Caki2 (cell line): ENCODE measurements at places on chromosomes 12 and 14. TPM values are rescaled to one million over a fixed set of nuclear protein-coding genes. Genes with fewer than 3 reads are reported as not detected.

CCDC184 gene
- not detected in 2 replicates for total RNA-seq

OAS3 gene
- 11.4 and 19.1 TPM in 2 replicates for total RNA-seq

MMP14 gene
- total RNA-seq, result not detected in 2 replicates

ST8SIA1 gene
- not detected in 2 replicates for total RNA-seq

METTL3 gene
- total RNA-seq, result 24.9 and 57.2 TPM in 2 replicates

DNA sequence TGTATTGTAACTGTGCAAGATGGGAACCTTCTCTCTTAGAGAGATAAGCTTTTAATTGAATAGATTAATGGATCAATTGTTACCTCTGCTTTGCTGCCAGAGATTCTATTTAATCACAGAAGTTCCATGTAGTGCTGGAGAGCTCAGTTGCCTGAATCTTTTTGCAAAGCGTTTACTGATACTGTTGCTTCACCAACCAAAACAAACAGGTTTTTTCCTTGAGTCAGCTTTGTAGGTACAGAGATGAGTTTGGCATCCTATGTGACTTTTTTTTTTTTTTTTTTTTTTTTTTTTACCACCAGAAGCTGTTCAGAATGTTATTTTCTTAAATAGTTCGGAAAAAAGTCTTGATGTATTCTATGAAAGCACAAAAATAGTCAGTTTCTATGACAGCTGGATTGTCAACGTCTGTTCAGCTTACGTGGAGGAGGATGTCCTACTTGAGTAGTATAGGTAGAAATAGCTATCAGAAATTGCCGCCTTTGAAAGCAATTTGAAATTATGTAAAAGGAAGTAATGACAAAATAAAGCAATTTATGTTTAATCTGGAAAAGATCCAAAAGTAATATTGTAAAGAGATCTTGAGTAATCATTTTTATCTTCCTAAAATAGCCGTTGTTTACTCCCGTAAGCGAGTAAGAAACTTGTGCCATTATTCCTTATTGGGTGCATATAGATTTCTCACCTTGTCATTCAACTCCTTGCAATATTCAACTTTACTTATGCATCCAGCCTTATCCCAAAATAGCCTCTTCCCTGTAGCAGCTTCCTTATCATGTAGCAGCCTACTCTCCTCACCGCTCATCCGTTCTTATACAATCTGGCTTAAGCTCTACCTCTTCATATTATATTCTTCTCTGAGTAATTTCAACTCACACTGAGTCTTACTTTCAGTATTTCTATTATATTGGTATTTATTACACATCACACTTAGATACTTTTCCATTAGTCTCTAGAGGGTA, 5.2 kb downstream of the LRRK2 start:
- DNase-seq, result no peak

DNA sequence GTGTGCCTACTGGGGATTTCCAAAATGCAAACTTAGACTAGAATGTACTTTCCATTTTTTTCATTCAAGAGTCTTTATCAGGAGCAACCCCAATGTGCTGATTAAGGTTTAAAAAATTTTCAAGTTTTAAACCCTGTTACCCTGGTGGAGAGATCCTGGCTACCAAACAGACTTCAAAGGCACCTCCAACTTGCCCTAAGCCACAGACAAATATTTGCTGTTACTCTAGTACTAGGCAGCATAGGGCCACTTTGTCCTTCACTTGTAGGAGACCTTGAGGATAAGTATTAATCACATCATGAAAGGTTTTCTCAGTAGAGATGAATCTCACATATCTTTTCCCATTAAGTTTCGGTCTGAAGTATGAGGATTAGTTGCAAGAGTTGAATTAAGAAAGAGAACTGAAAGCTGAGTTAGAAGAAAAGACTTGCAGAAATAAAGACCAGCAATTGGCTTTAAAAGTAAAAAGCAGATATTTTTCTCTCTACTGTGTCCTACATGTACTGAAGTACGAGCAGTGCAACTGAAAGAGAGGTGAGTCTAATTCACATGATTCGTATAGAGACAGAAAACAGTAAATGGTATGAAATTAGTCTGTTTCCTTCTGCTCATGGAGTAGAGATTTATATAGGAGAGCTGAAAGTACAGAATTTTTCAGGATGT, 28.3 kb downstream of the NTN4 start:
- no peak for DNase-seq

GRCh38 chr12:132529156-132529839, 39.3 kb downstream of the FBRSL1 start:
- DNase-seq, result no peak

GRCh38 chr14:74922752-74923401, at the start of gene RPS6KL1:
Gene RPS6KL1, minus strand, starts transcription at chr14:74923260. Its CDS starts 1,719 bp downstream, at chr14:74921541.
- DNase-seq, result peak; percentile 56

DNA sequence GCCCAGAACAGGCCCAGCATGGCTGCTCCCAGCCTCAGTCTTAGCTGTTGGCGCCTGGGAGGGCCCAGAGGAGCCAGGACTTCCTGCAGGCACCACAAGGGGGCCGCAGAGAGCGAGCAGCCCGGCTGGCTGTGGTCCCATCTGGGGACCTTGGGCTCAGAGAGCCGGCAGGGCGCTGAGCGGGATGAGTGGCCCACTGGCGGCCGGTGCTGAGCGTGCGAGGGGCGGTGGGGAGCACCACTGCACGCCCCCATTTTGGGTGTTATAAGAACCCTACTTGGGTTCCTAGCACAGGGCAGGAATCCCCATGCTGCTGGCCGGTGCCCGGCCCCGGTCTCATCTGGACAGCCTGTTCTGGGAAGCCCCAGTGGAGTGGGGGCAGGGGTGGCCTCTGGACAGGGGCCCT, 25.9 kb upstream of the CRIP2 start:
- DNase-seq, result no peak

DNA sequence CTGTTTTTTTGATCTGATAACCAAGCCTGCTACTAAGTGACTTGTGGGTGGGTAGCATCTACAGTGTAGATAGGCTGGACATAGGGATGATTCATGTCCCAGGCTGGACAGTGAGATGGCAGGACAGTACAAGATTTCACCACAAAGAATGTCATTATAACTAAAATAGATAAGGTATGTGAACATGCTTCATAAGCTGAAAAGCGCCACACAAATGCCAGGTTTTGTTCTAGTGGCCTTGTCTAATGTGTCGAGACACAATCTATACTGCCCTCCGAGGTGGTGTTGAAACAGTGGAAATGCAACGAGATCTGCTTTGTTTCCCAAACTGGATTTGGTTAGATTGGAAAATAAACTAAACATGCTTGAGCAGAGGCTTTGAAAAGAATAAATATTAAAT, 4.4 kb downstream of the LGALS3 start:
- no peak for DNase-seq

DNA sequence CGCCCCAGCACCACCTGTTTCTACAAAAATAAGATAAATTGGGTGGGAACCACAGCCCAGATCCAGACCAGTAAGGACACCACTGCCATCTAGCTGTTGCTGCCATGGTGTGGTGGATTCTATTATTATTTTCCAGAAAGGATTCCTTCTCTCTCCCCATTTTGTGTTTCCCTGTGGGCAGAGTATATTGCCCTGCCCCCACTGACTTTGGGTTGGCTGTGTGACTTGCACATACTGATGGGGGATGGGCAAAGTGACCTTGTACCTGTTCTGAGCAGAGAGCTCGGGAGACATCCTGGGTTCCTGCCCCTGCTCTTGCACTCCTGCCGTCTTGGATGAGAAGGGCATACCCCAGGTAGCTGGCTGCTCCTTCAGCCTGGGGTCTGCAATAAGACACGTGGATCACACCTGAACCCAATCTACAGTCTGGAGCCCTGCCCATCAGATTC, 24.3 kb downstream of the MOAP1 start:
- DNase-seq, result peak; percentile 54

DNA sequence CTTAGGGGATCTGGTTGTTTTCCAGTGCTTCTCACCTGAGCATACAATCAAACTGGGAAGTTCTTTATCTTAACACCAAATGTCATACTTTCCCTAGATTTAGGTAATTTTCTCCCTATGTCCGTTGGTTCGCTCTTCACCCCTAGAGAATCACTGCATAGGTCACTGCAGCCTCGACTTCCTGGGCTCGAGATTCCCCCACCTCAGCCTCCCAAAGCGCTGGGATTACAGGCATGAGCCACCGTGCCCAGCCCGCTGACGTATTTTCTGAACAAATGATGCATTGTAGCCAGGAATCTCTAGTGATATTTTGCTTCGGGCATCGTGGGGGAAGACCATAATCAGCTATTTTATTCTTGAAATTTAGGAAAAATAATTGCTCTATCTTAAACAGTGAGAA, 1.1 kb upstream of the RPL41 start:
- DNase-seq, result no peak

DNA sequence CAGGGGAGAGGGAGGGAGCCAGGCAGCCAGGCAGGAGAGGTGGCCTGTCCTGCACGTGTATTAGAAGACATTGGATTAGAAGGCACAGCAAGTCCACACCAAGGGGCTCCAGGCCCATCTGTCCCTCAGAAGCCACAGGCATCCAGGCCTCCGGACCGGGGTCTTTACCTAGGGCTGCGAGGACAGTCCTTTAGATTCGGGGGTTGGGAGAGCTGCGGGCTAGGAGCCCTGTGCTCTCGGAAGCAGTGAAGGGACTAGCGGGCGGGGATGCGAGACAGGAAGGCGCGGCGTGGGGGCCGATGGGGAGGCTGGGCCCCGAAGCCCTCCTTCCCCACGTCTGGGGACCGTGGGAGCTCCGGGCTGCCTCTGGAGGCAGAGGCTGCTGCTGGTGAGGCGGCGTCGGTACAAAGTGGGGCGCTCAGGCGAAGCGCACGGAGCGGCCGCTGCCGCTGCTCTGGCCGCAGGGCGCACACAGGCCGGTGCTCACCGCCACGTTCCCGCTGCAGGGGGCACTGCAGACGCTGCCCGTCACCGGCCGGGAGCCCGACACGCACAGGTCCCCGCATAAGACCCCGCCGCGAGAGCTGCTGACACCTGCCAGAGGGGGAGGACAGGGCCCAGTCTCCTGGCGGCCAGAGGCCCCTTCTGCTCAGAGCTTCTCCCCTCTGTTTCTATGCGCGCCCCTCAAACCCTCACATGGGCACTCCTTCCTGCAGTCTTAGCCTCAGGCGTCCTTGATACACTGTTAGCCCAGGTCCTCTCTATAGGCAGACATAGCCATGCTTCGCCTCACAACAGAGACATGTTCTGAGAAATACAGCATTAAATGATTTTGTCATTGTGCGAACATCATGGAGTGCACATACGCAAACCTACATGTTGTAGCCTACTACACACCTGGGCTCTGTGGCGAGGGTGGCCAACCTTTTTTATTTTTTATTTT, 17.3 kb downstream of the KRT7 start:
- DNase-seq, result no peak

DNA sequence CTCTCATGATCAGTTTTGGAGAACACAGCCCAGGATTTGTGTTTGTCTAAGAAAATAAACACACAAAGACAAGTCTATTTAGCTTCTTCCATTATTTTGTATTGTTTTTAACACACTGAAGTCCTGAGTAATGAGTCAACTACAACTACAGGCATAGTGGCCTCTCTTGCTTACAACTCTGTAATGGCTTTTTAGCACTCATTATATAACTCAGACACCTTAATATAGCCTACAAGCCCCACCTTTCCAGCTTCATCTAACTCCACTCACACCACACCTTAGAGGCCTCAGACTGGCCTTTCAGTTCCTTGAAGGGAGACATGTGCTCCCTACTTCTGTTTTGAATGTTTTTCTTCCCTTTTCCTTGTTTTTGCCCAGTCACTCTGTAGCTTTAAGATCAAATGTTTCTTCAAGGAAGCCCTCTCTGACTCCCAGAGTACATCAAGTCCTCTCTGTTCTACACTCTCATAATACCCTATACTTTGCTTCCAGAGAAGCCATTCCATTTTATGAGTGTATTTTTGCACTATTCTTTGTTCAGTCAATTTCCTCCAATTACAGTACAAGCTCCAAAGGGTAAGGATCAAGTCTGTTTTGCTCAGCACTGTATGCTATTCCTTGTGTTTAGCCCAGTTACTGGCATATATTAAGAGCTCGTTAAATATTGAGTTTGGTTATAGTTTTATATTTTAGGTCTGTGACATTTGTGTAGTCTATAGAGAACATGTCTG, 233.6 kb upstream of the ARHGAP5 start:
- peak; percentile 17 for DNase-seq

GRCh38 chr14:91417983-91418386, 365 bp upstream of the CCDC88C start:
- DNase-seq, result no peak
